ENCODE measurements at places on chromosomes 5 and 9.
A peak's percentile ranks its signal among the peaks of the same experiment; 100 is the strongest.

- DNase-seq: no peak
Measured at GRCh38 chr9:96079779-96080178, 204.3 kb downstream of the ERCC6L2 start.

- no peak for DNase-seq
Measured at GRCh38 chr5:126871441-126871840, 94.5 kb downstream of the LMNB1 start.

DNA sequence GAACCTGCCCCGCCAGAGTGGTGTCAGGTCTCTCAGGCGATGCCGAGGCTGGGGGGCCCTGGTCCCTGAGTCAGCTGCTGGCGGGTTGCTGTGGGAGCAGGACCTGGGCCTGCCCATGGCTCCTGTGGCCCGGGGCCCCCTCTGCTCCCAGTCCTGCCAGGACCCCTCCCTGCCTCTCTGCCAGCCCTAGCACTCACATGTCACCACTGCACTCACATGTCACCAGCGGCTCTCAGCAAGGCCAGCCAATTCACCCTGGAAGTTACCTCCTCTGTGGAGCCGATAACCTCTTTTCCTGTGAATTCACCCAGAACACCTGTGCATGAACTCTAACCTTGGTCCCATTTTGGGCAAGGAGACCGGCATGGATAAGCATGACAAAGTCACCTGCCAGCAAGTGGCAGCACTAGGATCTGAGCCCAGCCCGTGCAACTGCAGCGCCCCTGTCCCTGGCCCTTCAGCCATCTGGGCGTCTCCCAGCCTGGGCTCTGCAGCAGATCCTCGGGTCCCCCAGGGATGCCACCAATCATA is 170.2 kb downstream of the GAPVD1 start:
- no peak for DNase-seq

DNA sequence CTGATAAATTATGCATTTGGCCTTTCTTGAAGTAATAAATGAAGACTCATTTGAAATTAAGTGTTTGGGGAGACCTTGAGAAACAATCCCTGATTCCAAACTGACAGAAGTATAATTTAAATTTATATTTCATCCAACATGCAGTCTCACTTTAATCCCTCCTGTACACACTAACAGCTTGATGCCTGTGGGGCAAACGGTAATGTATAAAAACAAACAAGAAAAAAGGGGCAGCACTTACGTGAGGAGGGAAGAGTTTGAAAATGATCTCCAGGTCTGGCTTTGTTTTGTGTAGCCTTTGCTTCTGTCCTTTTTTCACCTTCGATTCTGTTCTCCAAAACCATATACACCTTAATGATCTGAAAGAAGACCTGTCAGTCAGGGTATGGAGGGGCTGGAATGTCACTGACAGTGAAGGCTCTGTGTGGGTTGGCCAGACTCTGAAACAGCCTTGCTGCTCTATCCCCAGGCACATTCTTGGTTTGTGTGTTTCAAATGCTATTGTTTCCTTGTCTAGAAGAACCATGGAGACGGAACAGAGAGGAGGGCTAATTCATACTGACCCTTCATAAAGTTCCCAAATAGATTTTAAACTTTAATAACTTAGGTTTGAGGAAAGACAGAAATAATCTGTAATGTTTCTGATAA is 338.2 kb upstream of the WWC1 start:
- DNase-seq: no peak

GRCh38 chr5:130885027-130885426 is 280.0 kb downstream of the HINT1 start:
- no peak for DNase-seq

DNA sequence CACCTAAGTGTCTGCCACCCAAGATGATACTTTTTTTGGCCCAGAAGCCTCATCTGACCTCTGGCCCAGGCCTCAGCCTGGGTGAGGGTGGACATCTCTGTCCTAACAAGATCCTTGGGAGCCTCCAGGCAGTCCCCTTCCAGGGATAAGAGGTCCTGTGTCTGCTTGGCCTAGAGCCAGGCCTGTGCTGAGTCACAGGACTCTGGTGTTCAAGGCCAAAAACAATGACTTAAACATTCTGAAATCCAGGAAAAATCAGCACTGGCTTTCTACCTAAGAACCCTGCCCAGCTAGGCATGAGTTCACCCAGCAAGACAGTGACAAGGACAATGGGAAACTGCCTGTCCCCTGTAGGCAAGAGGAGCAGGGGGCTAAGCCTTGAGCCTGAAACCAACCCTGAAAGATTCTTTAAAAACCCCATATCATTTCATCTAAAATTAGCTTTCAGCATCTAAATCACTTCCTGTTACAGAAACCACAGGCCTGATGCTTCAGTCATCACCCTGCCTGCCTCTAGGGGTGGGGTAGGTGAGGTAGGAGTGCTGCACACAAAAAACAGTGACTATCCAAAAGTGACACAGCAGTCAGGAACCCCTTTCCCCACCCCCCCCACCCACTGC is 29.9 kb downstream of the CSF2 start:
- DNase-seq: peak; percentile 75

DNA sequence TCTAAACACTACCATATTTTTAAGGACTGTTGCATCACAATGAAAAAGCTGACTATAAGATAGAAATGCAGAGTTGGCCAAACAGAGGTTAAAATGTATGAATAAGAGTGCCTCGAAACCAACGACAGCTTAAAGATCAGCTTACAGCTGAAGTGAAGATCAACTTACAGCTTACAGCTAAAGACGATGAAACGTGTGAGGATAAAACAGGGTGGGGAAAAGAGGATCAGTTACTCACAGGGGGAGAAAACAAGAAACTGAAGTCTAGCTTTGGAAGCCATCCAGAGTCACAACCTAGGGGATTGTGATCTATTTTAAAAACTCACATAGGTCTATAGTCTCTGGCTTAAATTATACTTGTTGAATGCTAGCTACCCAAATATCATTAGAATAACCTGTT is 220.0 kb downstream of the SNCAIP start:
- no peak for DNase-seq

GRCh38 chr5:96404191-96404867 is 28.7 kb downstream of the PCSK1 start:
- peak; percentile 15 for DNase-seq

- DNase-seq: no peak
Measured at GRCh38 chr9:35076848-35077247, 2.9 kb downstream of the FANCG start.
